ENCODE measurements at places on chromosomes 6 and 20.

- no peak for DNase-seq
Observed at GRCh38 chr6:51535327-51535726, 552.1 kb downstream of the PKHD1 start.

DNA sequence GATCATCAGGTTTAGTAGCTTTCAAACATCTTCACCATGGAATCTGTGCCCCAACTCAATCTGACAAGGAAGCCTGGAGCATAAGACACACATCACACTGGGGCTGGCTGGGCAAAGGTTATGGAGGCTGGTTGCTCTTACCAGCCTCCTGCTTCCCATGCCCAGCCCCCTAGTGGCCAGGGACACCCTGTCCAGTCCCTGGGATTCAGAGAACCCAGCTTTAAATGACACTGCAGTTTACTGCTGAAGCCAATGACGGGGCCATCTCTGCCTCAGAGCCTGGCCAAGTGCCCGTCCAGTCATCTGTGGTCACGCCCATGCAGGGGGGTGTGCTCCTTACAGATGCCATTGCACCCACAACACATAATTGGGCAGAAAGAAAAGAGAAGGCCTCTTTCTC is 272.9 kb downstream of the SMOC2 start:
- no peak for DNase-seq

DNA sequence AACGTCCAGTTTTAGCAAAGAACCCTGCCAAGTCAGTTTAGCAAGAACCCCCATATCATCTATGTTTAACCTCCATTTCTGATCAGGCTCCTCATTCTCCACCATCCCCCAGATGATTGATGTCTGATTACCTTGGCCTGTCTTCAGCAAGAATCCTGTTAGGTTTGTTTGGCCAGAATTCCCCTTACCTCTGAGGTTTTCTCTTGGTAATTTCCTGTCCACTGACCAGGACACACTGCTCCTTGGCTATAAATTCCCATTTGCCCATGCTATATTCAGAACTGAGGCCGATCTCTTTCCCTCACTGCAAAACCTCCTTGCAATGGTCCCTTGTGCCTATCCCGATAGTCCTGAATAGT is 27.0 kb downstream of the ZNF311 start:
- no peak for DNase-seq

DNA sequence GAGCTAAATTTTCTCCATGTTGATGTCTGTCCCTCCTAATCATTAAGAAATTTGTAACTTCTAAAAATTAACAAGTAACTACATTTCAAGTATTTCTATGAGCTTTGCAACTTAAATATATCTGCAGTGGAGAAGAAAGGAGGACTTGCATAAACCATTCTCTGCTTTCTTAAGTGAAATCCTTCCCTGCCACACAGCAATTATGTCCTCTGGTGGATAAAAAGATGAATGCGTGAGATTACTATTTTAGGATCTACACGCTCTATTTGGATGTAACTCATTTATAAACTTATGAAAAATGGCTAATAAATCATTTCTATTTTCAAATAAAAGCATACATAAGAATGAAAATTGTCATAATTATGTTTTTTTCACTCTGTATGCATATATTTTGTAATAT is 338.0 kb upstream of the PTCHD4 start:
- no peak for DNase-seq

GRCh38 chr6:113860181-113860955 is 3.2 kb downstream of the MARCKS start:
- DNase-seq, result no peak

- no peak for DNase-seq
Observed at GRCh38 chr20:9574181-9574580, 59.8 kb downstream of the LAMP5 start.

GRCh38 chr6:70413992-70414494 is 735 bp downstream of the FAM135A start:
- no peak for DNase-seq

DNA sequence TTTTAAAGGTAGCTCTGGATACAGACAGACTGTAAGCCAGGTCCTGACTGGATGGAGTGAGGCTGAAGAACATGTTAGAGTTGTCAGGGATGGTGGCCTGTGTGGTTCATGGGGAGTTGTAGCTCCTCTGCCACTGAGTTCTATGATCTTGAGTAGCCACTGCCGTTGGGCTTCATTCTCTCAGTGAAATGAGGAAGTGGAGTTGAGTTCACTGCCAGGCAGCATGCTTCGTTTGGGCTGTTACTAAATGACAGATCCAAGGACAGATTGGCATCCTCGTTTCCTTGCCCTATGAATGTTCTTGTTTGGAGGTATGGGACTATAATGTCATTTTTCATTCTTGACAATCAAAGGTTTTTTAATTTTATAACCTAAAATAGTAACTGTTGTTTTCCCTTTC is 37.2 kb downstream of the SCAND1 start:
- DNase-seq, result no peak

DNA sequence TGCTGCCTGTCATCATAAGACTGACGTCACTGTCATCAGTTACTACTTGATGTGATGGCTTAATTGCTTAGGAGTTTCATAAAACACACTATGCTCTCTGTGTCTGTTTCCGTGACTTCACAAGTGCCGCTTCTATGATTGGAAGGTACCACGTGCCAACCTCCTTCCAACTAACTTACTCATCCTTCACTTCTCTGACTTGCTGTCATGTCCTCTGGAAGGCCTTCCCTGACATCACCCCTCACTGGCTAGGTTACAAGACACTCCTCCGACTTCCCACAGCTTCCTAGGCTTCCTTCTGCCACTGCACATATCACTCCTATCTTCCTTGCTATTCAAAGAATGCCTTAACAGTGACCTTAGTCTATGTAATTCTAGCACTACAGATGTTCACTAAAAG is 20.4 kb downstream of the SERINC3 start:
- no peak for DNase-seq

DNA sequence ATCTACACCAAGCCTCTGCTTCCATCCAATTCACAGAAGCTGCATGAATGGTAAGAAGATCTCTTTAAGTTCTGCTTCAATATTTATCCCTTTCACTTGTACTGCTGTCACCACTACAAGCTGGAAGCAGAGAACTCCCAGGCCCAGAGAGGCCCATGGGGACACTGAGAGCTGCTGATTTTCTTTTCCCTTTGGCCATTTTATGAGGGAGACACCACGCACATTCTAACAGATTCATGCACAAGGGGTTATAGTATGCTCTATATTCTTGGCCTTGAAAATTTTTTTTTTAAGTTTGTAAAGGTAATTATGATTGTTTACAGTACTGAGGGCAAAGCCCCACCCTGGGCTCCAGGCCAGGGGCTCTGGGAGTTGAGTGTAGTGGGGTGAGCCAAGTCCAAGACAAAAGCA is 88.4 kb downstream of the MYB start:
- no peak for DNase-seq

DNA sequence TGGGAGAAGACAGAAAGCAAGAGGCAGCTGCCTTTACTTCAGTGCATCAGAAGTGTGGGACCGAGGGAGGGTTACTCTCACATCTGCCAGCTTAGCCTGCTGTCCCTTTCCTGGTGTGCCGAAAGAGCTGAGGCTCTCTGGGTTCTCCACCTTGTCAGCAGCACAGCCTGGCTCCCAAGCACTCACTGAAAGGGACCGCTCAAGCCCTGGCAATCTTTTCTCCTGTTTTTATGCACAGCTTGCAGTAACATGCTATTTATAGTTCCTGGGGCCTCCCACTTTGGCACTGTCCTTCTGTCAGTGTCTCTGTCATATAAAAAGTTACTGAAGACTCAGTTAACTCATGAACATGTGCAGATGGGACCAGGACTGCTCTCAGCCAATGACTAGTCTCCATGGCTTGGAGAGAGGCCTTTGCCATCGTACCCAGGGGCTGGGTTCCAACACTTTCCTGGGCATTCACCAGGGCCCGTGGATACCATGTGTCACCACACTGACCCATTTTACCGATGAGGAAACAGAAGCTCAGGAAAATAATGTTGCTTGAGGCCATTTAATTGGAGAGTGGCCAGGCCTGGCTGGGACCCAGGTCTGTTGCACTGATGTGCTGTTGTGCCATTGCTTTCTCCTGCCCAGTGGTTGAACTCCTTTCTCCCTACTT is 46.2 kb downstream of the PANK2 start:
- DNase-seq, result no peak

DNA sequence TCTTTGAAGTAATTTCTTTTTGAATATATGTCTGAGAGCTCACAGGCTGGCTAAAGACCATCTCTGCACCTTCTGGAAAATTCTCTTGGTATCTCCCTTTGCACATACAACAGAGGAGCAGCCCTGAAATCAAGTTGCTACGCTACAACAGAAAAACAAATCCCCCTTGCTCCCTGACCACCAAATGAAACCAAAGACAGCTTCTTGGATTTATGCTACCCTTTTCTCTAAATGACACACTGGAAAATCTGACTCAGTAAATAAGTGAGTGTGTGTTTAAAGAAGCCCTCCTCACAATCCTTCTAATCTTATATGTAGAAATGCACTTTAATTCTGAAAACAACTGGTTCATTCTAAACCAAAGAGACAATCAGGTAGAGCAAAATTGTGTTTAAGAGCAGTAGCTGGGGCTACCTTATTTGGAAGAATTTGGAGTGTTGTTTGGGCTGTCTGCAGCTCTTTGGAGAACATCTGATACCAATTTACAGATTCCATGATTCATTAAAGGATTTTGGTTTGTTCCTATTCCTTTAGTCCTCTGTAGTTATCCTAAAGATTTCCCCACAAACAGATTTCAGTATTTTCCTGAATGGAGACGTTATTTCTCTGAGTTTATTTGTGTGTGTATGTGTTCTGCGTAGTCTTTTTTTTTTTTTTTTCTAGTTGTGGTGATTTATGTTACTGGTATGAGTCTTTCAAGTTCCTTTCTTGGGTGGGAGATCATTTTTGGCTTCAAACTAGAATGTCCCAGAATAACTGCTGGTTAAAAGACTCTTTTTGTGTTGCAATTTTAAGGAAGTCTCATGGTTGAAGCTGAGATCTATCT is 36.4 kb upstream of the UTRN start:
- DNase-seq, result no peak

DNA sequence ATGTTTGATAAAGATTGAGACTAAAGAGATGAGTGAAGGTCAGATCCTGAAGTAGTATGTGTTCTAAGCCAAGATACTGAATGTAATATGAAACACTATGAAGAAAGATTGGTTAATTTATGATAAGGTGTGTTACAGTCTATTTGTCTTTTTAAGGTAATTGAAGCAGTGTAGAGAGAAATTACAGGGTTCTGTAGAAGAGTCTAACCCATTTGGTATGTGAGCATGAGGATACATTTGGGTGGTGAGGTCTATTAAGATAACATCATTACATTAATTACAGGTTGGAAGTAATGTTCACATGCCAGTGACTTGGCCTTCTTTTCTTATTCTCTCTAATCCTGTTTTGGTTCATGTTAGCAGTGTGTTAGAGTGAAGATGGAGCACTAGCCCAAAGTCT is 61.4 kb downstream of the AFDN start:
- DNase-seq, result no peak

DNA sequence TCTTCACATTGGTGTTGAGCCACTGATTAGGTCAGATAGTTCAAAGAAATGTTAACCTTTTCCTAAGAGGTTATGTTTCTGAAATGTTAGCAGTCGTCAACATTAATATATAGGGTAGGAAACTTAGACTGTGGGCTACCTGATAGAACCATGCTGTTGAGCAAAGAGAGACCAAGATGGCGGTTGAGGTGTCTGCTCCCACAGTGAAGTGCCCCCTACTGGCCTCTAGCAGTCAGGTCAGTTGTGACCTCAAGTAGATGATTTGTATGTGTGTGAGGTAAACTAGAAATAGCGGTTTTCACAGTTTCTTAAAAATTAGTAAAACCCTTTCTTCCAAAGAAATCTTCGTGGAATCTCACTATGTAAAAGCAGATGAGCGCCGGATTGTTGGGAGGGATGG is 40.3 kb downstream of the MTHFD1L start:
- DNase-seq, result no peak

DNA sequence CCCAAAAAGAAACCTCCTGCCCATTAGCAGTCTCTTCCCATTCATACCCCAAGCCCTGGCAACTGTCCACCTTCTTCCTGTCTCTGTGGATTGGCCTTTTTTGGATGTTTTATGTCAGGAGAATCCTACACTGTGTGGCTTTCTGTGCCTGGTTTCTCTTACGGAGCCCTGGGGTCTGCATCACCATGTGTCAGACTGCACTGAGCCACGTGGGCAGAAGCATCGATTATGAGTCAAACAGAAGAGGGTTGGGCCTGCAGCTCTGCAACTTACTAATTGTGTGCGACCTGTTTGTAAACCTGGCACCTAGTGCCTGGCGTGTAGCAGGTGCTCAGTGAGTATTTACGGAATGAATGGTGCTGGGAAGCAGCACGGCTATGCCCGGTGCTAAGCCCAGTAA is 62.6 kb downstream of the IGF2R start:
- DNase-seq, result no peak

DNA sequence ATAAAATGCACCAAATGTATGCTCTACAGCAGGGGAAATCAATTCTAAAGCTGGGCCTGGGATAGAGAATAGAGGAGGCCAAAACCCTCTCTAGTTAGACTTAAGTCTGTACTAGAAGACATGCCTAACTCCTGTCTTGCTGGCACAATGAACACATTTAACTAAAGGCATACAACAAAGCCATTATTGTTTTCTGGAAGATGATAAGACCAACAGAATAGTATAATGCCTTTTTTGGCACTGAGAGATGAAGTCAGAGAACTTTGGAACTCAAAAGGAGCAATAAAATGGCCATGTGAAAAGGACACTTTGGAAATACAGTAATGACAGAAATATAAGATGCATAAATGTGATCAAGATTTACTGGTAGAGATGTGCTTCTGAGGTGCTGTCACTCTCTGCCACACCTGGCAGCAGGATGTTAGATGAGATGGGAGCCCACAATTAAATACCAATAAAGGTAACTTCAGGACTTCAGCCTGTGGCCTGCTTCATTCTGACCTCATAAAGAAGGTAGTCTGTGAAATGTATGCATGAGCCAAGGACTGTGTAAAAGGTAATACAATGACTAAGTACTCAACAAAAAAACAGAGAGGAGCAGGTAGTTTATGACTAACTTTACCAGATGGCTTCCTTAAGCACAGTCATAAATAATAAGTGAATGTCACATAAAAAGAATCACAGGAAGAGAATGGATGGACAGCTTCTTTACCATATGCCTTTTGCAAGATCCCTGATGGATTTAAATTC is 333.4 kb downstream of the BCKDHB start:
- no peak for DNase-seq

GRCh38 chr20:24633521-24633920 is 164.1 kb downstream of the SYNDIG1 start:
- DNase-seq, result no peak

DNA sequence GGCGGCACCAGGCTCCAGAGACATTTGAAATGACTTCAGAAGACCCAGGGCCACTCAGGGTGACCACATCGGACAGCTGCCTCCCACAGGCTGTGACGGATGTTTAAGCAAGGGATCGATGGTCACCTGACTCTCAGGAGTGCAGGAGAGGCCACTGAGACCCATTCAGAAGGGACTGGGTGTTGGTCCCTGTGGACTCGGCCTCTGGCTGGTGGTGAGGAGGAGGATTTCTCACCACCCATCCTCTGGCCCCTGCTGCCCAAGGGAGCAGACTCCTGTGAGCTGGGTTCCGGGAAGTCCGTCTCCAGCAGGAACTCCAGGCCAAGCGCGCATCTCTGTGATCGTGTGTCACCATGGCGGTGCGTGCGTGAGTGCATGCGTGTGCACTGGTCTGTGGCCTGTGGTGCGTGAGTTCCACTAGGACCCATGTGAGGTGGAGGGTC is 25.5 kb downstream of the NPEPL1 start:
- DNase-seq, result no peak

- DNase-seq, result no peak
Observed at GRCh38 chr20:36861875-36862801, 13.8 kb upstream of the TLDC2 start.

All from stimulated activated CD8-positive, alpha-beta memory T cell treated with anti-CD3 and anti-CD28 coated beads, Interleukin-15, amount 100 ng/mL, for 48 hours (primary cell).